ENCODE measurements at places on chromosomes 11 and 22.

DNA sequence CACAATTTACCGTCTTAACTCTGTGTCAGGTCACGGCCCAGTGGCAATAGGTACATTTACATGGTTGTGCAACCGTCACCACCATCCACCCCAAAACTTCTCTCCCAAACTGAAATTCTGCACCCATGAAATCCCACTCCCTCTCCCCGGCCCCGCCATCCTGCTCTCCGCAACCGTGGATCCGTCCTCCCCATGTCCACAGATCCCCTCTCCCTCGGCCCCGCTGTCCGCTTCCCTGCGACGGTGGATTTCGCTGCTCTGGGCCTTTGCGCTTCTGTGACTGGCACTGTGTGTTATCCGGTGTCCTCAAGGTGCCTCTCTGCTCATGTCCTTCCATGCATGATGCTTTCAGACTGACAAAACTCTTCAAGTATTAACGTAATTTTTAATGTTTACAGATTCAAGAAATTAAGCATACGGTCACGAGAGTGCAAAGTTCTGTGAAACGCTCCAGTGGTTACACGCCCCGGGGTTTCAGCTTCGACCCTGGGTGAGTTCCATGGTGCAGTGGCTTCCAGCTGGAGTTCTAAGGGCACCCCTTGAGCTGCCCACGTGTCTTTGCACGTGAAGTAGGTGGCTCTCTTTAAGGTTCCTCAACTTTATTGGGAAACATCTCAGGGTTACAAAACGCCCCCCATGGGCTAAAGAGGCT, 76.4 kb downstream of the KCNQ1 start:
- DNase-seq = no peak

DNA sequence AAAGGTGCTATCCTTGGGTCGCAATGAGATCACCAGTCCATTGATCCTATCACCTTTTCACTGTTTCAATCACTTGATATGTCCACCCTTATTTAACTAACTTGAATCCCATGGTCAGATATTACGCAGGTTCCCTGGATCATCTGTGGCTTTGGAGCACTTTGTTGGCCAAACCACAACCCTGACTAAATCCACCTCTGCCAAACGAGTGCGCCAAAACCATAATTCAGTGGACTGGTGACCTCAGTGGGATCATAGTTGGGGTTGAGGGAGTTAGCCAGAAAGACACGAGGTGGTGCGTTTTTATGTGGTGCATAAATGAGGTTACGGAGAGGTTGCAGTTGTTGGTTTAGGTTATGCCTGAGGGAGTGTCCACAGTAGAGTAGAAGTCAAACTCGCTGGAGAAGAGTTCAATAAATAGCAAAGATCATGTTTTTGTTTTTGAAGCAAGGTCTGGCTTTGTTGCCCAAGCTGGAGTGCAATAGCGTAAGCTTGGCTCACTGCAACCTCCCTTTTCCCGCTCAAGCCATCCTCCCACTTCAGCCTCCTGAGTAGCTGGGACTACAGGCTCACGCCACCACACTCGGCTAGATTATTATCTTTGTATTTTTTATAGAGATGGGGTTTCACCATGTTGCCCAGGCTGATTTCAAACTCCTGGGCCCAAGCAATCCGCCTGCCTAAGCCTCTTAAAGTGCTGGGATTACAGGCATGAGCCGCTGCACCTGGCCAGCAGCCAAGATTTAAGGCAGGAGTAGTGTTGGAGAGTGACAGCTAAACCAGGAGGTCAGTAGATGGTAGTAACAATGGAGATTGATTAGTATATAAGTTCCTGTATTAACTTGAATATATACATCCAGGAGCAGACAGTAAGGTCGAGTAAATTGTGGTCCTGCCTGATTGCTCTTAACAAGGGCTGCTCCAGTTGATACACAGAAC, 4.5 kb downstream of the FOXR1 start:
- no peak for DNase-seq

GRCh38 chr11:63406458-63406857, 36.9 kb downstream of the SLC22A9 start:
- DNase-seq = no peak

- DNase-seq = no peak
Measured at GRCh38 chr11:8612522-8612921, 18.5 kb upstream of the STK33 start.

- no peak for DNase-seq
Measured at GRCh38 chr22:48664586-48664985, 1163.1 kb downstream of the BRD1 start.

GRCh38 chr22:20773793-20774212, at the start of gene SERPIND1:
Gene SERPIND1, plus strand, starts transcription at chr22:20774113. Its CDS starts 5,200 bp downstream, at chr22:20779313.
- DNase-seq = no peak

DNA sequence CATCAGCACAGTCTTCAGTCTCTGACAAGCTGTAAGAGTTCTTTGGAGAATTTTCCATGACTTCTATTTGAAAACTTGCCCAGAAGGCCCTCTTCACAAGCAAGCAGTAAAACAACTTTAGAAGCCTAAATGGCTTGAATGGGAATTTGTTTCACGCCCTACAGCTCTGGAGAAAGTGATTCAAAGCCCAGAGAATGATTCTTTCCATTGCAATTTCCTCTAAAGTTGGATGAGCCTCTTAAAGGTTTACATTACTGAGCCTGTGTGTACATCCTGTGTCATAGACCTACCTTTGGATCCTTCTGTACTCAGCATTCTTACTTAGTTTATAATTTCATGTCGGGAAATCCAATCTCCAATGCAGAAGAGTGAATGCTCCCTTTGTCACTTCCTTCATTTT, 6.8 kb upstream of the OR8B3 start:
- DNase-seq = no peak

DNA sequence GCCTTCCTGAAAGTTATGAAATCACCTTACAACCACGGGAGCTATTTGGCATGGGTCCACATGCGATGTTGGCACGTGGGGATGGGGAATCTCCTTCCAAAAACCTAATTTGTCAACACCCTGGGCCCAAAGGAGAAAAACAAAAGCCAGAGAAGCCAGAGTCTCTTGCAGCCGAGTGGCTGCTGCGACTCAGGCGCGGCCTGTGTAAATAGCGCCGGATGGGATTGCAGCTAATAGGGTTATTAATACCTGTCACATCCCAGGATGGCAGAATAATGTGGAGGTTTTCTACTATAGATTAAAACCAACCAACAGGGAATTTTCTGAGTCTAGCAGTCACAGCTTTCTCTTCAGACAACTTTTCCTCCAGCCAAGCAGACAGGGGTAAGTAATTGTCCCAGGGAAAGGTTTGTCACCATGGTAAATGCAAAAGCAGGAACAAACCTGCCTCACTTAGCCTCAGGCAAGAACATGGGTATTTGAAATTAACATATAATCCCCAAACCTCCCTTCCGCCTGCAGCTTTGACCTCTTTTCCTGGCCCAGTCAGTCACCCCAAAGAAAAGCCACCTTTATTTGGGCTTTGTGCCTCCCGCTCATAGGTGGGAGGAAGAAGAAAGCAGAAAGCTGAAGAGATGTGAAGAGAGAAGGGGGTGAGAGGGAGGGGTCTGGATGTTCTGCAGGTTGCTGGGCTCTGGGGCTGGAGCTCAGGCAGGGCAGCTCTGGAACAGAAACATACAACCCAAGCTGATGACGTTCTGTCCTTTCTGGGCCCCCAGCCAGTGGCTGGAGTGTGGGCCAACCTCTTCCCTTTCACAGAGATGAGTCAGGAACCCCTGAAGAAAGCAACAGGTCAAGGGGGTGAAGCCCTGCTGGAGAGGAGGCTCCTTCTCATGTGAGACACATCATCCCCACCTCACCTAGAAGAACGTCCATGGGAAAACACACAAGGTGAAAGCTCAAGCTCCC, 376.5 kb downstream of the NXPE2 start:
- DNase-seq = no peak

- no peak for DNase-seq
Measured at GRCh38 chr11:12182676-12183541, 72.5 kb downstream of the MICAL2 start.

DNA sequence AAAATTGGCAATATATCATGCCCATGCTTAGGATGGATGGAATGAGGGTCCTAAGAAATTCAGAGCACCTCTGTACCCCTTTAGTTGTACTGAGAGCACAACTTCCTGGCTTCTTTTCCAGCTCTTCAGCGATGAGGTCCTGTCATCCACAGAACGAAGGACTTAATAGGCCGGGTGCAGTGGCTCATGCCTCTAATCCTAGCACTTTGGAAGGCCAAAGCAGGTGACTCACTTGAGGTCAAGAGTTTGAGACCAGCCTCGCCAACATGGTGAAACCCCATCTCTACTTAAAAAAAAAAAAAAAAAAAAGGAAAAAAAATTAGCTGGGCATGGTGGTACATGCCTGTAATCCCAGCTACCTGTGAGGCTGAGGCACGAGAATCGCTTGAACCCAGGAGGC, 125.3 kb upstream of the BMAL1 start:
- no peak for DNase-seq

- DNase-seq = no peak
Measured at GRCh38 chr11:129944696-129945095, 49.3 kb upstream of the NFRKB start.

GRCh38 chr11:114102993-114103896, 43.7 kb downstream of the ZBTB16 start:
- DNase-seq = no peak

DNA sequence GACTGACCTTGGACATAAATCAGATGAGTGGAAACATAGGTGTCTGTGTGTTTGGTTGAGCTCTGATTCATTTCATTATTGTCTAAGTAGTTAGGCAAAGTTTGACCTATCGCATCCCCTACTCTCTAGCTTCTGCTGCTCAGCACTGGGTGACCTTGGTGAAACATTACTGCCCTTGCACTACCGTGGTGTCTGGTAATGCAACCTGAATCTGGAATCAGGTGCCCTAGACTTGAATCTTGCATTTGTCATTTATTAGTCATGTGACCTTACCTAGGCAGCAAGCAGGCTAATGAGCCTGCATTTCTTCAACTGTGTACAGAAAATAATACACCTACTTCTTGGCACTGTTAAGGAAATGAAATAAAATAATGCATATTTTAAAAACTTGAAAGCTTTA, 242.3 kb upstream of the BLID start:
- no peak for DNase-seq

- no peak for DNase-seq
Measured at GRCh38 chr11:127058524-127058923, 58.0 kb upstream of the KIRREL3 start.

GRCh38 chr11:86499723-86500129, 125.0 kb downstream of the CCDC81 start:
- DNase-seq = no peak

GRCh38 chr22:37953062-37953436, 352 bp downstream of the C22orf23 start:
- DNase-seq = no peak

DNA sequence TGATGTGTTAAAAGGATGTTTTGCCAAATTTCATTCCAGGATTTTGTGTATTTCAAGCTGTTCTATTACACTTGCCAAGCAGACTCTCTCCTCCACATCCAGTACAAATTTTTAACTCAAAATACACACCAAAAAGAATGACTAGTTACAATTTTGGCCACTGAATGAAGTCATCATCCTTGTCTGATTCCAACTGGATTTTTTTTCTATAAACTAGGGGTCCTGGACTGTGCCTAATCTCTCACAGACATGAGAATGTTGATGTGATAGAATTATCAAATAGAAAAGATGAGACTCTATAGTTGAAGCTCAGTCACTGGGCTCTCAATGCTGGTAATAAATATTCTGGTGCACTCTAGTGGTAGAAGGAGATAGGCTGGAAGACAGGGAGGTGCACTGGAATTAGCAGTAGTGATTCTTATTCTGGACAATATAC, 85.8 kb downstream of the FANCF start:
- no peak for DNase-seq

DNA sequence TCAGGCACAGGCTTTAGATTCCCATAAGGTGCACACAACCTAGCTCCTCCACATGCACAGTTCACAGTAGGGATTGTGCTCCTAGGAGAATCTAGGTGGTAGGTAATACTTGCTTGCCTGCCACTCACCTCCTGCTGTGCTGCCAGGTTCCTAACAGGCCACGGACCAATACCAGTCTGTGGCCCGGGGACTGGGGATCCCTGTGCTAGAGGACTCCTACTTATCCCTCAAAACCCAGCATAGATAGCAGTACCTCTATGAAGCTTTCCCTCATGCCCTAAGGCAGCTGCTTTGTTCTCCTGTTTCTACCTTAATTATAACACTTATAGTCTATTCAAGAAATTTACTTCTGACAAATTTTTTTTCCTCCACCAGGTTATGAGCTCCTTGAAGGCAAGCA, 36.7 kb downstream of the ARHGAP20 start:
- DNase-seq = no peak

GRCh38 chr11:66859686-66860448, 3.0 kb downstream of the LRFN4 start:
- DNase-seq = no peak

Measured in stimulated activated CD4-positive, alpha-beta T cell treated with anti-CD3 and anti-CD28 coated beads, TNF-alpha, amount 100 ng/mL, for 48 hours (primary cell).